ENCODE measurements at places on chromosomes 5 and 9.

- no peak for DNase-seq
Observed at GRCh38 chr9:1354086-1354485, 303.9 kb downstream of the DMRT2 start.

GRCh38 chr9:128431207-128431606 is 10.6 kb downstream of the CERCAM start:
- DNase-seq: no peak

DNA sequence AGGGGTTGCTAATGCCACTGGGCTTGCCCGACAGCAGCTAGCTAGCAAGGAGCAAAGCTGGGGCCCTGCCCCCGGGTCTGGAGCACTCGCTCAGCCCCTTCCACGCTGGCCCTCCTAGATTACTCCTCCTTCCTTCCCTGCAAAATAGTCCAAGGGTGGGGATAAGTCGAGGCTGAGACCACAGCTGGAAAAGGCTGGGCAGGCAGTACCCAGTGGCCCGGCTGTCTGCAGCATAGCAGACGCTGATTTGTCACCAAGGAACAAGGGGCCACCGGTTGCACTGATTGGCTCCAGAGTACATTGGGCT is 73.9 kb downstream of the ADAMTS2 start:
- DNase-seq: no peak

GRCh38 chr5:76689321-76690036 is 26.4 kb upstream of the F2R start:
- peak; percentile 96 for DNase-seq

DNA sequence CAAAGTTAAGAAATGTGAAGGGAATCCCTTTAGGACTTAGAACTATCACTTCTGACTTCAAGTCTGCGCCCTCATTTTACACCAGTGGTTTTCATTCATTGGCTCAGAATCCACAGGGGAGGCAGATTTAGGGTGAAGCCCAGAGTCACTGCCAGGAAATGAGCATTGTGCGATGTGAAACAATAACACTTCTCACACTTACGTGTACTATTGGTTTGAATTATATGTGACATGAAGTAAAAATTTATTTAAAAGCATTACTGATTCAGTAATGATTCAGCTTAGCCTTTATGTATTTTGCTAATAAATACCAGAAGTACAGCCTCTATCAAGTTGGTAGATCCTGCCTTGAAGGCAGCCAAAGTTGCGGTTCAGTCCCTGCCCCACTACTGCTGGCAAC is 98.6 kb downstream of the PAM start:
- no peak for DNase-seq

- no peak for DNase-seq
Observed at GRCh38 chr5:132673488-132673887, 301 bp upstream of the IL4 start.

GRCh38 chr9:15843931-15844330 is 291.1 kb downstream of the CCDC171 start:
- DNase-seq: no peak

- no peak for DNase-seq
Observed at GRCh38 chr5:34488984-34489383, 167.1 kb upstream of the RAI14 start.

DNA sequence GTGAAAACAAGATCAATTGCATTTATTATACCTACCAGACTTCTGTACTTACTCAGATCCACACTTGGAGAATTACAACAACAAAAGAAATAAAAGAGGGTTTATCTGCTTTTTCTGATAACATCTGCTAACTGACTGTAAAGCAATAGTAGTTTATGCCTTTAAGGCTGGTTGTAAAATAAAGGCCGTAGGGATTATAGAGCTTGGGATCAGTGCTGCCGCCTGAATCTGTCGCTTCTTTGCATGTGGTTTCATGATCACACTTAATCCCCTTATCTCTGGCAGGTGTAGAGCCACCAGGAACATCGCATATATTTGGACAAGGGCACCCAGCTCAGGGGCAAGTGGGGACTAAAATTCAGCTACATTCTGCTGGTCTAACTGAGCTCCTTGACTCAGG is 146.7 kb downstream of the CCDC192 start:
- no peak for DNase-seq

DNA sequence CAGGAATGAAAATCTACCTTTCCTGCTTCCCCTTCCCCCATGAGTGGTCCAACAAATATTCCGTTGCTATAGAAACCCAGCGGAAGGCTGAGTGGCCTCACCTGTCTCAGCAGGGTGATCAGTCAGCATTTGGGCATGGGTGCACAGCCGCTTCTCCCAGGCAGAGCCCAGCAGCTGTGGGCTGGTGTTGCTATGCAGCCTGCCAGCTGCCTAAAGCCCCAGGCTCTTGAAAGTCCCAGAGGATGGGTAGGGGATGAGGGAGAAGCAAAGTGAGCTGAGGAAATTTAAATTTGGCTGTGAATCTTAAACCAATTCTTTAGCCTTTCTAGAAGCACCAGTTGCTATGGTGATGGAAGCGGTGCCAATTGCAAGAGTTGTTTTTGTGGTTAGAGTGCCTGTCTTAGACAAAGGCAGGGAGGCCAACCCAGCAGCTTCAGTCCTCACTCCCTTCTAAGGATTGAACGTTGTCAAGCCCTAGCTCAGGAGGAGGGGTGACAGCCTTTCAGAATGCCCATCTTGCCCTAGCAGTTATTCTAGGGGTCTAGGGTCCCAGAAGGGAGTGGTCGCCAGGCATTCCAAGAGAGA is 151.5 kb upstream of the PITX1 start:
- no peak for DNase-seq

DNA sequence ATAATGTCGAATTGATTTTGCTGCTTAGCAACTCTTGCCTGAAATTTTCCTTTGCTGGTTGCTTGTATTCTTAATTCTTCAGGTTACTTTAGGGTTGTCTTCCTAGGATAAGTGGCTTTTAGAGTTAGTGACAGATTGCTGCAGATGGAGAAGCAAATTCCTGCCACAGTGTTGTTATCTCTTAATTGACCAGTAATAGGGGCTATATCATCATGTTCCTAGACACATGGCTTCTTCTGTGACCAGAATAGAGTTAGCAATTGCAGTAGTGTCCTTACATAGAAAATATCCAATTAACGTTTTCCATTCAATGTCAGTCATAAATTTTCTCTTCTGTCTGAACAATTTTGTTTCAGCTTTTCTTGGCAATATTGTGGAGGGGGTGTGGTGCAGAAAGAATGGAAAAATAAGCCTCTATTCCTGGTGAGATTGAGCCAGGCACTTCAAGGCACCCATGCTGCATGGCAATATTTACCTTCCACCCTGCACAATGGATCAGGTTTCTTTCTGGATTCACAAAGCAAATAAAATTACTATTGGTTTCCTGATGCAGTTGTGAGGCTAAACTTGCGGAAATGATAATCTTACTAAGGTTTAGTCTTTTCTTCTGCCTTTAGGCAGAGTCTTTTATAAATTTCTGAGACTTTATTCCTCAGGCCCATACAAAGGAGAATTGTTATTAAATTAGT is 1481.5 kb downstream of the EFNA5 start:
- DNase-seq: no peak

DNA sequence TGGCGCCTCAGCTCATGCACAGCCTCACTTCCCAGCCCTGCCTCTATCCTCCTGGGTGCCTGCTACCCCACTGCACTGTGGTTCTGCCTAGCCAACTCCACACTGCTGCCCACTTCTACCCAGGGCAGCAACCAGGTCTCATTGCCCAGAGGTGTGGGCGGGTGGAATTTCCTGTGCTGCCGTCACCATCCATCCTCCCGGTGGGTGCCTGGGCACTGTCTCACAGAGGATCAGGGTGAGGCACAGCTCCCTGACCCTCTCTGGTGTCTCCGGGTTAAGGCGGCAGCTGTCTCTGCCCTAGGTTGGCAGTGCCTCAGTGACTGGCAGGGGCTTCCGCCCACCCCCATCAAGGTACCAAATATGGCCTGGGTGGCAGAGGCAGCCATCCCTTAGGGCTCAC is 4.3 kb upstream of the MTMR12 start:
- DNase-seq: no peak

GRCh38 chr5:179314606-179315355 is 30.5 kb downstream of the ADAMTS2 start:
- no peak for DNase-seq

DNA sequence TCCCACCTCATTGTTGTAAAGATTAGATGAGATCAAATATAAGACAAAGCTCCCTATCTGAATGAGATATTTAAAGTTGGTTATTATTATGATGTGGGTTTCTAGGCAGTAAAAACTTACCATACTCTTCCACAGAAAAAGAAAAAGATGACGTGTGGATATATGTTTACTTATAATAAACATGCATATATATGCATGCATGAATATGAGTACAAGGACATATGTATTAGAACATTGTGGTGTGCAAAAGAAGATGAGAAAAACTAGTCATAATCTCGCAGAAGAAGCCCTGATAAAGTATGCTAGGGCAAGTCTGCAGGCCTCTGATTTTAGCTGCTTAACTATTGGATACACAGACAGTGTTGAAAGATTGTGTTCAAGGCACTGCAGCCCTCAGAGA is 10.1 kb upstream of the THBS4 start:
- no peak for DNase-seq

GRCh38 chr5:29897916-29898315 is 1295.6 kb upstream of the CDH6 start:
- no peak for DNase-seq

DNA sequence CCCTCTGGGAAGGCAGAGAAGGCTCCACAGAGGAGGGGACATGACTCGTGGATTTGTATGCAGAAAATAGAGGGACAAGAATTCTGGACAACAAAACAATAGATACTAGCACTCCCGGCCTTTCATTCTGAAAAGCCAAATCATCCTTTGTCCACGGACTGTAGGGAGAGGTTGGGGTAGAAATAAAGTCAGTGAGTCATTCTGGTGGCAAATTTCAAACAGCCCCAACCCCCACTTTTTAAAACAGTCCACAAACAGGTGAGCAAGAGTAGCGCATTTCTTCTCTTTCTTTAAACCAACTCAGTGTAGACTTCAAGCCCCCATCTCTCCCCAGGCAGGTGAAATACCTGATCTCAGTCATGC is 56.1 kb downstream of the PTPDC1 start:
- DNase-seq: no peak

GRCh38 chr5:172689801-172690200 is 48.7 kb downstream of the NEURL1B start:
- DNase-seq: no peak

DNA sequence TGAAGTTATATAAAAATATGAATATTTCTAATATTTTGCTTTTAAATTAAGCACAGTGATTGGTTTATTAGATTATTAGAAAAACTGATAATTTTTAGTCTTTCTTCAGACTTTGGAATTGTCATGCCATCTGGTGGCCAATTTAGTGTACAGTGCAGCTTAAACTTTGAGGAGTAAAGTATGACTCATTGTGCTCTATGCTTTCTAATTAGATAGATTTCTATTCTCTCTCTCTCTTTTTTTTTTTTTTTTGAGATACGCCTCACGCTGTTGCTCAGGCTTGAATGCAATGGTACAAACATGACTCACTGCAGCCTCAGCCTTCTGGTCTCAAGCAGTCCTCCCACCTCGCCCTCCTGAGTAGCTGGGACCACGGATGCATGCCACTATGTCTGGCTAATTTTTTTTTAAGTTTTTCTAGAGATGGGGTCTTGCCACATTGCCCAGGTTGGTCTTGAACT is 42.1 kb upstream of the GPR21 start:
- DNase-seq: peak; percentile 78

DNA sequence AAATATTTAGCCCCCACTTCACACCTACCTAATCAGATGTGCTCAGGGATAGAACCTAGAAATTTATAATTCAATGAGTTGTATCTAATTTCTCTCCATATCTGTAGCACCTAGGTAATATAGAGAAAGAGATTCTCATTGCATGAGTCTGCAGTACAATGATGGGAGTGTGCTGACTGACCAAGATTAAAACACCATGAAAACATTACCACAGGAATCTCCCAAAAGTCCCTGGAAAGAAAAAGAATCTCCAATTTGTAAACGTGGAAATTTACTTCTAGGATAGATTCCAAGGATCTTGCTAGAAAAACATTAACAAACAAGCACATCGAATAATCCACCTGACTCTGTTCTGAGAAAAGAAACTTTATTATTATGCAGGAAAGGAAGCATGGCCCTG is 45.0 kb upstream of the DMRTA1 start:
- no peak for DNase-seq

DNA sequence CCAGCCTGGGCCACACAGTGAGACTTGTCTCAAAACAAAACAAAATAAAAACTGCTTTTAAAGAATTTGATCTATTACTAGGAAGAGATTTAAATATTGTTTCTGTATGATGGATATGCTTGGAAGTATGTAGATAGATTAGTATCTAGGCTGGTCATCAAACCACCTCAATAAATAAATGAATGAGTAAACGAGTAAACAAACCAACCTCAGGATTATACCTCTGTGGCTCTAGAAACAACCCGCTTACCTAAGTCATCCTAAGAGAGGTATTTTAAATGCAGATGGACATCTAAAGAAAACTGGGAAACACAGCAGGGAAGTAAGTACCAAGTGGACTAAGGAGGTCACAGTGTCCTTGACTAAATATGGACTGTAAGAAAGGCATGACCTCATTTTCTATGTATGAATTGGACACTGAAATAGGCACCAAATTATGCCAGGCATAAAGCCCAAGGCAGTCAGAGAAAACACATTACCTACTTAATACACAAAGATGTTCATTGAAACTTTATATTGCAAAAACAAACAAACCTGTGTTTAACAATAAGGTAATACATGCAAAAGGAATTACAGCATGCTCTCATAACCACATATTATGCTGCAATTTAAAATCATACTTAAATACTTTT is 7.3 kb downstream of the ANKH start:
- no peak for DNase-seq

DNA sequence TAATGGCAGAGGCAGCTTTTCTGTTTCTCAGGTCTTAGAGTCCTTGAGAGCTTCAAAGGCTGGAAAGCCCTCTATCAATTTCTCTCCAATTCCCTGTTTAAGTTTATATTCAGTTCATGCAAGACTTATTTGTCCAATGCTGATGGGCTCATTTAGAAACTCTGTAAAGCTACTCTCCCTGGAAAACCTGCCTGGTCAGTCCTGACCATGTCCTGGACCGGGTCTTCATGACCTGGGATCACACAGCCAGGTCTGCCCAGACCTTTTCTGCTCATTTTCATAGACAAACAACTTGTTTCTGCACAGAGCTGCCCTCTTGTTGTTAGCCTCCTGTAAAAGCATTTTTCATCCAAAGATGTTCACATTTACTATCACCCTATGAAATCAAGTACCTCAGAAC is 85.4 kb upstream of the TBCA start:
- no peak for DNase-seq

DNA sequence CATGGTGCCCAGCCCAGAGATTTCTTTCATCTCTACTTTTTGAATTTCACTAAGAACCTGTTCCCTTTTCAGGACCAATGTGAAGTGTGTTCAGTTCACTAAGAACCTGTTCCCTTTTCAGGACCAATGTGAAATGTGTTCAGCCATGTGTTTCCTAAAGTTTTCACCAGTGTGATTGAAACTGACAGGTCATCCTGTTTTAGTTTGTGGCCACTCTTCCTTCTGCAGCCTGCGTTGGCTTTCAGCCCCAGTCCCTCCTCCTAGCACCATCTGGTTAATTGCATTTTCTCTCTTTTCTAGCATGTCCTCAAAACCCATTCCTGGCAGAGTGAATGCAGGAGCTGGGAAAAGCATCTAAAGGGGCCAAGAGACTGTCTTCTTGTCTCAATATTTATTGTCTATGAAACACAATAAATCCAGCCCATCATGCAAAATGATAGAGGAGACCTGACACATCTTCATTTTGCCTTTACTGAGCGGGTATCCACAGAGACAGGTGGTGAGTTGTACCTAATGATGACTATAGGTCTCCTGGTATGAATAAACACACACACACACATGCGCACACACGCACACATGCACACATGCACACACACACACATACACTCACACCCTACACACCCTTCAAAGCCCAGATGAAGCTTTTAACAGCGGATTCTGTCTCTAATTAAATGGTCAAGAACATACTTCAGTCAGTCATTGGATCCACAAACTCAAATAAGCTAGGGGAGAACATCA is 6.1 kb upstream of the PANK3 start:
- no peak for DNase-seq

All from AG09319 (cell line).